HFFc6 (cell line): ENCODE measurements at places on chromosomes 16 and 17. TPM values are rescaled to one million over a fixed set of nuclear protein-coding genes. Genes with fewer than 3 reads are reported as not detected.

The TTYH2 gene
- 1.8 to 3.3 TPM (median 2.1 TPM) in 3 replicates for total RNA-seq

The DLX3 gene
- not detected in 3 replicates for total RNA-seq

The PTGES3L gene
- total RNA-seq = 1.0 to 1.5 TPM (median 1.1 TPM) in 3 replicates

The PRR35 gene
- not detected in 3 replicates for total RNA-seq

The SPNS3 gene
- not detected in 3 replicates for total RNA-seq

The NTN3 gene
- 0.18 to 0.43 TPM (median 0.24 TPM) in 3 replicates for total RNA-seq

The KRTAP1-5 gene
- 78.9 to 133 TPM (median 106 TPM) in 3 replicates for total RNA-seq

The OR4D1 gene
- not detected in 3 replicates for total RNA-seq

The LCMT1 gene
- total RNA-seq = 39.7 to 41.4 TPM (median 40.8 TPM) in 3 replicates

The CDIPT gene
- 87.9 to 116 TPM (median 116 TPM) in 3 replicates for total RNA-seq

The RHBDL1 gene
- total RNA-seq = 1.3 to 1.8 TPM (median 1.3 TPM) in 3 replicates

The PRRT2 gene
- total RNA-seq = 2.6 to 3.6 TPM (median 2.9 TPM) in 3 replicates

The RNU2-1 gene
- 2,129 and 4,226 TPM in 2 replicates for total RNA-seq

The TGFB1I1 gene
- 164 to 186 TPM (median 166 TPM) in 3 replicates for total RNA-seq

The TPSG1 gene
- not detected in 3 replicates for total RNA-seq

DNA sequence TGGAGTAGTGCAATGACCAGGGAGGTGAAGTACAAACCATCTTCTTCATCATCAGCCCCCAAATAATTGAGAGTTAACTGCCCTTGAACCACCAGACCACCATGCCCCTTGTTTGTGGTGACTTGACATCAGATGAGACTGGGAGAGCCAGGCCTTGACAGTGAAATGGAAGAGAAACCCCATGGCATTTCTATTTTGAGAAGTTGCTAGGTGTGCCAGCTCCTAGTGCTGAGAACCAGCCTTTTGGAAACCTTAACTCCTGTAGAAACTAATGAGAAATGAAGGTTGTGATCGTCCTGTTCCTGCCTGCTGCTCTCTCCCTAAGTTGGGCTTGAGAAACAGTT, 2.8 kb downstream of the TMEM94 start:
- no peak for DNase-seq

- no peak for DNase-seq
These were observed 36.5 kb downstream of the GSE1 start for GRCh38 chr16:85649411-85650134.

- DNase-seq = no peak
These were observed 208.3 kb upstream of the SALL1 start for GRCh38 chr16:51359141-51359955.

DNA sequence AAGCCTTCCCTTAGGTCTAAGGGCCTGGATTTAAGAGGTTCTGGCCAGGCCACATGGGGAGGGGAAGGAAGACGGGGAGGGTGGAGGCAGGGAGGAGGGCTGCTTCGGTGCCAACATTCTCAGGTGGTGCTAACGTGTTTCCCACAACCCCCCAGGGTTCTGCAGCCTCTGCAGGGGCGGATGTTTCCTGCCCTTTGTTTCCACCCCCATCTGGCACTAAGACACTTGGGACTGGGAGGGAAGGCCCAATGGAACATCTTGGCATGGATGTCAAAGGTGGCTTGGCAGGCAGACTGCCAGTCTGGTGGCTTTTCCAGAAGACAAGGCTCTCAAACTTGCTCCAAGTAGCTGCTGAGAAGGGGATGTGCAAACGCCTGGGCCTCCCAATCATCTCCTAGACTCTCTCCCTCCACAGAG, 12.7 kb downstream of the HIC1 start:
- DNase-seq = no peak

DNA sequence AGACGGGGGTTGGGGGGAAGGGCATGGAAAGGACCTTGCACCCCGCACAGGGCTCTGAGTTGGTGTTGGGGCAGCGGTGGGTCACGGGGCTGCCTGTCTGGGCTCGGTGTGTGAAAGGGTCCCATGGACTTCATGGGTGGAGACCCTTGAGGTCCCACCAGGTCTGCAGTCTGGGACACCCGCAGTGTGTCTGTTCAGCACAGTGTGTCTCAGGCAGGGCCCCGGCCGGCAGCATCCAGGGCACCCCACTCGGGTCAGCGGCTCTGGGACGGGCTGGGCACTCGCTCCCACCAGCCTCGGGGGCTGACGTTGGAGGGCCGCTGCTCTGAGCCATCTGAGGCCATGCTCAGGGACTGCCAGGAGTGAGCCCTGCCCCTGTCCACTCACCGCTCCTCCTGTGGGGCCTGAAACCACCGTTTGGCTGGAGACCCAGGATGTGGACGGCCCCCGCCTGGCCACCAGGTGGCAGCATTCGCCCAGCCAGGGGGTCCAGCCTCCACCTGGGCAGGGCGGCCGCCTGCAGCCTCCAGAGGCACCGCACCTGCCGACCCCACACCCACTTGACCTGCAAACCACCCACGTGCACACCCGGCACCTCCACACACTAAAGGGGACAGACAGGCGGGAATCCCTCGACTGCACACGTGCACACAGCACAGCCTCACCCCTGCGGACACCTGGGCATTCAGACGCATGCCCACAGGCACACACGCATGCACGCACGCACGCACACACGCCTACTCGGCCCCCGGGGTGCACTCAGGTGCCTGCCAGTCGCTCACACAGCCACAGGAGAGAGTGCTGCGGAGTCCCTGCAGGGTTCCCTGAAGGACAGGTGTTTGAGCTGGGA, 10.1 kb upstream of the ZFPM1 start:
- DNase-seq = peak; percentile 37

GRCh38 chr17:4969047-4969550, 1.5 kb upstream of the SPAG7 start:
- DNase-seq = peak; percentile 89

DNA sequence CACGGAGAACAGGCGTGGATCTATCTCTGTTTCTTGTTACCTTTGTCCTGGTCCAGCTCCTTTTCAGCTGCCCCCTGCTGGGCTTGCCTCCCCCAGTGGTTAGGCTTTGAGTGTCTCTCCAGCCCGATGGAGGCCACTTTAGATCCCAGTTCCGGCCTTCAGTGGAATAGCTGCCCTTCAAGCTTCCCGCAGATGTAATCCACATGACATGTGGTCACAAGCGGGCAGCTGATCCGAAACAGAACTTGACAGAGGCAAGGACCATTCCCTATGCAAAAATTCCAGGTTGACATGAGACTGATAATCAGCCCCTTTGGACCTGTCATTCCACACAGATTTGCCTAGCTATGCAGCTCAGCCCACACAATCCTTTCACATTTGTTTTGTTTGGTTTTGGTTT, 40.6 kb upstream of the AQP8 start:
- DNase-seq = no peak

- peak; percentile 30 for DNase-seq
These were observed 116.3 kb downstream of the TANC2 start for GRCh38 chr17:63082273-63082861.

GRCh38 chr16:77948835-77949234, 73.5 kb upstream of the CLEC3A start:
- DNase-seq = no peak

- DNase-seq = no peak
These were observed 30.2 kb upstream of the MRPS23 start for GRCh38 chr17:57880086-57880456.

DNA sequence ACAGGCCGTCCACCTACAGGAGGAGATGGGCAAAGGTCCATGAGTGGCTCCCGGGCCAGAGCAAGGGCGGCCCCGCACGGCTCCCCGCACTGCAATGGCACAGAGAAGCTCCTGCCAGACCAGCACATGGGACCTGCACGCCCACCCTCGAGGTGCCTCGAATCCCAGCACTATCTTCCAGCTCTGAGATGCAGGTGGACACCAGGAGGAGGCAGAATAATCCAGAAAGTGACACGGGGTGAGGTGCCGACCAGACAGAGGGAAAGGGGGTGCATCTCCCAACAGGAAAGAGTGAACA, 26.5 kb upstream of the C16orf95 start:
- DNase-seq = no peak

DNA sequence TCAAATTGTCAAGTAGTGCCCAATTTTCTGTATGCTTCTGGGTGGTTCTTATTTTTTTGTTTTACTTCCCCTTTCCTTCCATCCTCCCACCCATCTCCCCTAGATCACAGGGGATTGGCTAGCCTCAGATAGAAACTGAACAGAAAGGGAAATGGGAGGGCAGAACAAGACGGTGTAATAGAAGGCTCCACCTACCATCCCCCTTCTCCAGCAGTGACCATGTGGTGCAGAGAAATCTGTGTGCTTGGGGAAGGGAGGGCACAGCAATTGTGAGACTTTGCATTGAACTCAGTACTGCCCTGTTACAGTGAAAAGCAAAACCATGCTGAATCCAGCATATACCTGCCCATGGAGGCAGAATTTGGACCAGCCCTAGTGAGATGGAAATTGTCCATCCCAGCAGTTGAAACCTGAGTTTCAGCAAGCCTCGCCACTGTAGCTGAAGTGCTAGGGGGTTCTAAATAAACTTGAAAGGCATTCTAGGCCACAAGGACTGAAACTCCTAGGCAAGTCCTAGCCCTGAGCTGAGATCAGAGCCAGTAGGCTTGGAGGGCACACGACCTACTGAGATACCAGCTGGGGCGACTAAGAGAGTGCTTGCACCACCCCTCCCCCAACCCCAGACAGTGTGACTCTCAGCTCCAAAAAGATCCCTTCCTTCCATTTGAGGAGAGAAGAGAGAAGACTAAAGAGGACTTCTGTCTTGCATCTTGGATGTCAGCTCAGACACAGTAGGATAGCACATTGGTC, 5.2 kb downstream of the SLFN11 start:
- no peak for DNase-seq
